NCI-H1105 treated with DMSO at 0.1 percent for 48 hours (cell line): ENCODE measurements at places on chromosomes 11 and 22.

GRCh38 chr11:132621976-132622580 lies 910.2 kb downstream of the OPCML start:
- DNase-seq, result no peak

DNA sequence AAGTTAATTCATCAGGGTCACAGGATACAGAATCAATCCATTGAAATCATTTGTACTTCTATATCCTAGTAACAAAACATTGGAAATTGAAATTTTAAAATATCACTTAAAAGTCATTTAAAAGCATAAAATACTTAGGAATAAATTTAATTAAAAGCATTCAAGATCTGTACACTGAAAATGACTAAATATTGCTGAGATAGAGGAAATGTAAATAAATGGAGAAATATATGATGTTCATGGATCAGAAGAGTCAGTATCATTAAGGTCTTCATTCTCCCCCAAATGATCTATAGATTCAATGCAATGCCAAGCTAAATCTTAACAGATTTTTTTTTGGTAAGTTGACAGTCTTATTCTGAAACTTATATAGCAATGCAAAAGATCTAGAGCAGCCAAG lies 49.8 kb downstream of the RRP8 start:
- DNase-seq, result no peak

- no peak for DNase-seq
Measured at GRCh38 chr22:31019191-31019930, 50.3 kb downstream of the TUG1 start.

GRCh38 chr22:46682011-46682731 lies 55.9 kb downstream of the CERK start:
- DNase-seq, result no peak

GRCh38 chr22:45889539-45890350 lies 87.2 kb downstream of the WNT7B start:
- no peak for DNase-seq

- no peak for DNase-seq
Measured at GRCh38 chr22:46355369-46355995, 20.0 kb downstream of the TRMU start.

GRCh38 chr11:116465056-116465455 lies 307.7 kb downstream of the BUD13 start:
- peak; percentile 49 for DNase-seq

DNA sequence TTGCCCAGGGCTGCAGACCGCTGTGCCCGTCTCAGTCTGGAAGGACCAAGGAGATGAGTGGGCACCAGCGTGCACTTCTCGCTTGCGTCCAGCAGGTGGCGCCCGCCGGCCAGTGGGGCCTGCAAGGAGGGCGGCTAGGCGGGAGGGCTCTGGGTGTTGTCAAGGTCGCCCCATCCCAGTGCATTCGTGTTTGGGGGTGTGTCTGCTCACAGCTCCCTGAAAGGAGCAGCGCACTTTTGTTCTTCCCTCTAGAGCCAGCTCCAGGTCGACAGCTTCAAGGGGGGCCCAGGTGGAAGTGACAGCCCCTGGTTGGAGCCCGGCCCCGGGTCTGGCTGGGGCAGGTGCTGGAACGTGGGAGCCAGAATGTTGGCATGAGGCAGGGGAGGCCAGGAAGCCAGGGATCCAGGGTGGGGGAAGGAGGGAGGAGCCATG lies 23.4 kb upstream of the MPPED1 start:
- DNase-seq, result peak; percentile 57

DNA sequence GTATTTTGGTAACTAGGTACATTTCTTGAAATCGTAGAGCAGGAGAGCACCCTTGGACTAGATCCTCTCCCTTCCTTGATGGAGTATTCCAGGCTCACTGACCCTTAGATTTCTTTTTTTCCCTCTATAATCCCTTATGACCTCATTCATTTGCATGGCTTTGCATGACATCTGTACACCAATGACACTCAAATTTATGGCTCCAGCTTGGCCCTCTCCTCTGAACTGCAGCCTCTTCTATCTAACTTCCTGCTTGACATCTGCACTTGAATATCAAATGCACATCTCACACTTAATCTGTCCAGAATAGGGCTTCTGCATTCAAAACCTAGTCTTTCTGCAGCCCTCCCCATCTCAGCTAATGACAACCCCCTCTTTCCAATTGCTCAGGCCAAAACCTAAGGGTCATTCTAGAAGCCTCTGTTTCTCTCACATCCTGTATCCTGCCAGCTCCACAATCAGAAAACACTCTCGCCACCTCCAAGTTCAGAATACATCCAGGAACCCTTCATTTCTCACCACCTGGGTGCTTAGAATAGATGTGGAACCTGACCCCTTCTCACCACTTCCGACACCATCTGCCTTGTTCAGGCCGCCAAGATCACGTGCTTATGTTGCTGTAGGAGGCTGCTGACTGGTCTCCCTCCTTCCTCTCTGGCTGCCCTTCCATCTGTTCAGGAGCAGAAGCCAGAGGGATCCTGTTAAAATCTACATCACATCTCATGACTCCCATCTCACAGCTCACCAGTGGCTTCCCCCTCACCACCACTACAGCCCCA lies 138.9 kb upstream of the MTNR1B start:
- no peak for DNase-seq

- DNase-seq, result no peak
Measured at GRCh38 chr11:35953081-35953760, 9.4 kb downstream of the LDLRAD3 start.

- peak; percentile 45 for DNase-seq
Measured at GRCh38 chr11:17760102-17761029, 25.8 kb downstream of the KCNC1 start.

DNA sequence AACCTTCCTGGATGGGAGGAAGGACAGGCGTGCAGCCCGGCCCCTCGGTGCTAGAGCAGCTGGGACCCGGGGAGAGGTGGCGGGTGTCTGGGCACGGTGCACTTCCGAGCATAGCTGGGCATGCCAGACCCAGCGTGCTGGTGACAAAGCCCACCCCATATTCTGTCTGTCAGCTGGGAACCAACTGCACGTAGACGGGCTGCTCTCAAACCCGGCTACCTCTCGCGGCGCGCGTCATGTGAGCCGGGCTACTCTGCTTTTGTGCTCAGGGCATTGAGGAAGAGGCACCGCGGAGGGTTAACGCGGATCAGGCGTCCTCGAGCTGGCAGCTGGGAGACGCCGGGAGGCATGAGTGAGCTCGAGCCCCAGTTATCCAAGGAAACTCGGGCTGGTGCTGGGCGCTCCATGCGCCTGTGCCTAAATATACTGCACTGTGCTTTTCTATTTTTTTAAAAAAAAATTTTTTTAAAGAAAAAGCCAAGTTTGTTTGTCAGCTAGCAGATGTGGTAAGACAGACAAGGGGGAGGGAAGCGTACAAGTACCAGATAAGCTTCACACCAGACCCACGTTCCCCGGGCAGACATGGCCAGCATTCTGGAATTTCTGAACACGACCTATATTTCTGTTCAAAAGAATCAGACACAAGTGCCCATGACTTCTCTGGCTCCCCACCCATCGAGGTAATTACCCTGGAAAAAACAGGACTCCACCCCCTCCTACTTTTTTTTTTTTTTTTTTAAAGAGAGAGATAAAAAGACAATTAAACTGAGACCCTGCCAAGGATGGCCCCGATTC lies 425.6 kb downstream of the SHANK2 start:
- DNase-seq, result peak; percentile 78

GRCh38 chr22:27877501-27877900 lies 41.6 kb downstream of the PITPNB start:
- no peak for DNase-seq

DNA sequence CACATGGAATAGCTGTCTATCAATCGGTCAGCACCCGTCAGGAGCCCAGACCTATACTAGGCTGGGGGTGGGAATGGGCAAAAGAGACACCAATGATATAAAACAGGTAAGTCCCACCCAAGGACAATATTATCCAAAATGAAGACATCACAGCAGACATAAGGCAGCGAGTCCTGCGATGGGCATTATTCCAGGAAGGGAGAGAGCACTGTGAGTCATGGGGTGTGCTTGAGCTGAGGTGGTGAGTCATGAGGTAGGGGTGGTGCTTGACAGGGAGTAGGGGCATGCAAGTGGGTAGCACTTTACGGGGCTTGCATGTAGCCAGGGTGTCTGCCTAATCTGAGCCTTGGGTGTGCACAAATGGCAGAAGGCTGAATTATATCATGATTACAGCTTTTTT lies 605.0 kb upstream of the CADM1 start:
- no peak for DNase-seq

DNA sequence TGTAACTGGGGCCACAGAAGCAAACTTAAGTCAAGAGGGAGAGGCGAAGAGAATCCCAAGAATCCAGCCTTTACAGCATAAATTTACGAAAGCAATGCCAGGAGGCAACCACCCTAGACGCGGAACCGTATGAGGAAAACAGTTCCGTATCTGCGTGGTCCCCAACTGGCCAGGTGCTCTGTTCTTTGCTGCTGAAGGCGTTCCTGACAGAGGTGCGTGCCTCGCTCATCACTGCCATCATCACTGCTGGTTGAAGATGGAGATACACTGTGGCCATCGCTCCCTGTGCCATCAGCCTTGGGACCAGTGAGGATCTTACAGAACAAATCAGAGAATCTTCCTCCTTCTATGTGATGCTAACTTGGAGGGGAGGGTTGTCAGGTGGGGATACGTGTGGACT lies 270.5 kb upstream of the B3GAT1 start:
- no peak for DNase-seq

- no peak for DNase-seq
Measured at GRCh38 chr11:10716543-10717259, 23.1 kb upstream of the IRAG1 start.

DNA sequence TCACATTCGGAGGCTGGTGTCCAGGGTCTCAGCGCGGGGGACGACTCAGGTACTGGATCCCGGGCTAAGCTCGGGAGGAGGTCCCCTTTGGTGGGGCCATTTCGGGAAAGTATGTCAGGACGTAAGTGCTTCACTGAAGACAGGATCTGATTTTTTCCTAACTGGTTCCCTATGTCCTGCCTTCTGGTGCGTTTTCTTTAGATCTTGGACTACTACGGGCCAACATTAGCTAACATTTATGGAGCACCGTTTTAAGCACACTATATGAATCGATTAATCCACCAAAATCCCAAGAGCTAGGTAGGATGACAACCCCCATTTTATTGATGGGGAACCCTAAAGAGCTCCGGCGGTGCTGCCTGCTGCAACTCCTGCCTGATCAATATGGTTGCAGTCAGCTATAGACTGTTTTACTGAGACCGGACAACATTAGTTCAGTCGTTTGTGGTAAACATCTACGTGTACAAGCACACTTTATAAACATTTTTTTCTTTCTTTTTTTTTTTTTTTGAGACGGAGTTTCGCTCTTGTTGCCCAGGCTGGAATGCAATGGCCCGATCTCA lies 17.0 kb upstream of the WDR74 start:
- peak; percentile 39 for DNase-seq

- DNase-seq, result no peak
Measured at GRCh38 chr11:107301878-107302277, 155.7 kb downstream of the CWF19L2 start.

DNA sequence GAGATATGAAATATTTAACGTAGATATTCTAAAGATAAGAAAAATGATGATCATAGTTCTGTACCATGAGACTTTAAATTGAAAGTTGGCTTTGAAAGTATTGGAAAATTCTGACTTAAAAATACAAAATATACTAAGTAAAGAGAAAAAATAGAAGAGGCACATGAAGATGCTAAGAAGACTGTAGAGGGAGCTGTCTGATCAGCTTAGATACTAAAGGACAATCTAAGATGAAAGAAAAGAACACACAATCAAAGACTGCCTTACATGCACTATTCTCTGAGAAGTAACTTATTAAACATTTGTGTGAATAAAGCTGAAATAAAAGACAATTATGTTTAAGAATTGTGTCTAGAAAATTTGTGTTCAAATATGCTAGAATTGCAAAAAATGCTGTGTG lies 55.1 kb downstream of the RBMXL2 start:
- peak; percentile 25 for DNase-seq

GRCh38 chr11:69380451-69380901 lies 86.5 kb downstream of the MYEOV start:
- DNase-seq, result no peak

DNA sequence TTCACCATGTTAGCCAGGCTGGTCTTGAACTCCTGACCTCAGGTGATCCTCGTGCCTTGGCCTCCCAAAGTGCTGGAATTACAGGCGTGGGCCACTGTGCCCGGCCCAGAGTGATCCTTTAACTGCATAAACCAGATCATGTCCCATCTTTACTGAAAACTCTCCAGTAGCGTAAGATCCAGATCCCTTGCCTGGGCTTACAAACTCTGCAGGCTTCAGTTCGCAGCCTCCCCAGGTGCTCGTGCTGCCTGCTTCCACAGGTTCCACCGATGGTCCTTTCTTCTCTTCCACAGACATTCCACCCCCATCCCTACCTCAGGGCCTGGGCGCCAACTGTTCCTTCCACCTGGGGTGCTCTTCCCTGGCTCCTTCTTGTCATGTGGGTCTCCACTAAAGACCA lies 88.8 kb upstream of the SHANK2 start:
- DNase-seq, result no peak

DNA sequence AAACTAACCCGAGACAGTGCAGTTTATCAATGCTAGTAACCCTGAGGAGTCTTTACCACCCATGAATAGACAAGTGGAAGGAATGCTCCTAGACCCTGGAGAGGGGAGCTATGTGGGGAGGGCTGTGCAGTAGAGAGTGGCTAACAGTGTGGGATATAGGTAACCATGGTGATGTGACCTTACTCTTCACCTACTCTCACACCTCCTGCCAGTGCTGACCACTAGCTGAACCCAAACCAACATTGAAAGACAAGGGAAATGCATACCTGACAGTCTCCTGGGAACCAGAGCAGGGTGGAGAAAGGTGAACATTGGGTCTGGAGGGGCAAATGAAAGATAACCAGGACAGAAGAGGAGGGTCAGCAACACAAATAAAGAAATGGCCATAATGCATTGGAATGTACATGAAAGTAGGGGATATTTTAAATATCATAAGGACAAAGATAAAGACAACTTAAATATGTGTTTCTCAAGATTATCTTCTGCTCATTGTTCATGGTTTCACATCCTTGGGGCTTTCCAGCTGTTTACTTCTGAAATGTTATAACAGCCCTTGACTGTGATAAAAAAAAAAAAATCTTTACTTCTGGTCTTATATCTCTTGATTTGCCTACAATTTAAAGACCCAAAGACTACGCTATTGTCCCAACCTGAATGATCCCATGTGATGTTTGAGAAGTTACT lies 983.3 kb upstream of the TENM4 start:
- no peak for DNase-seq

DNA sequence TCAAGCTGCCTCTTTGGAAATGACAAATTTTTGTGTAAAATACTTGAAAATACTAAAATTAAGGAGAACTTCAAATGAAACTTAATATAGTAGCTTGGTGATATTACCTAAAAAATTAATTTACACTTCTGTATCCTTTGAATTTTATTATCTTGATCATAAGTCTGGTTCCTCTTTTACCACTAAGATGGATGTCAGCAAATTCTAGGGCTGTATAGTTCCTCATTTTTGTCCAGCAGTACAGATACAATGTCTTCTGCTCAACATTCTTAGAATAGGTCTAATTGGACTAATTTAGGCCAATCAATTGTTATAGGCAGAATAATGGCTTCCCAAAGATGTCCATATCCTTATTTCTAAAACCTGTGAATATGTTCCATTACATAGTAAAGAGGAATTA lies 1298.0 kb upstream of the RAG2 start:
- no peak for DNase-seq

GRCh38 chr11:81487109-81487508 lies 1246.6 kb downstream of the FAM181B start:
- no peak for DNase-seq

GRCh38 chr11:126146454-126147192 lies 64.8 kb downstream of the RPUSD4 start:
- DNase-seq, result peak; percentile 96

- DNase-seq, result no peak
Measured at GRCh38 chr22:37287550-37287951, 5.2 kb downstream of the CYTH4 start.

GRCh38 chr11:120324932-120325810 lies at the start of gene TLCD5:
Gene TLCD5, plus strand, starts transcription at chr11:120325299. Its CDS starts 2,143 bp downstream, at chr11:120327442.
- DNase-seq, result peak; percentile 92

- no peak for DNase-seq
Measured at GRCh38 chr22:35821654-35822053, 104.0 kb downstream of the APOL5 start.
